ENCODE measurements at places on chromosomes 2 and 18.

GRCh38 chr2:229695961-229696360 is 18.4 kb downstream of the DNER start:
- DNase-seq = no peak

- DNase-seq = no peak
Observed at GRCh38 chr2:156129227-156129626, 203.3 kb downstream of the NR4A2 start.

DNA sequence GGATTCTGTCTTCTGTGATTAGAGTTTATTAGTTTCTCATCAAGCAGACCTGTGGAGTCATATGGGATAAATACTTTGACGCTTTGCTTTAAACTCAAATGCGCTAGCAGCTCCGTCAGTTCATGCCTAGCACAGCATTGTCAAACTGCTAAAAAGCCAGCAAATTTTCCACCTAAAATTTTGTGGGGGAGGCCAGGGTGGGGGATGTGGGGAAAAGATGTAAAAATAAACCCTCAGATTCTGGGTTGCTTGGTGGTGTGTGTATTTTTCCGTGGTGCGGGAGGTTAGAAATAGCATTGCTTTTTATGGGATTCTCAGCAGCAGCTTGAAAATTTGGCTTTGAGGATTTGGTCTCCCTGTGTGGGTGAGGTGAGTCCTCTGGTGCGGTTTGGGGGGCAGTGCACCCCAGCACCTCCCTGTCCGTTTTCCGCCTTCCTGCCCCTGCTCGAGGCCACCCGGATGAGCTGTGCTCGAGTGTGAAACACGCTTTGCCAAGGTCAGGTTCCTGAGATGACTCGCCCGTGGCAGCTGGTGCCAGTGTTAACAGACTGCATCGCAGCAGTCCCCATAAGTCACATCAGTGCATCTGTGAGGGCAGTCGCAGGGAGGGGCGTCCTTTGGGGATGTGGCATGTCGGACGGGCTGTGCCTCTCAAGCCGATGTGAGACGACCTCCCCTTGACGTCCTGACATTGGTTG is 65.9 kb downstream of the LDLRAD4 start:
- DNase-seq = no peak

DNA sequence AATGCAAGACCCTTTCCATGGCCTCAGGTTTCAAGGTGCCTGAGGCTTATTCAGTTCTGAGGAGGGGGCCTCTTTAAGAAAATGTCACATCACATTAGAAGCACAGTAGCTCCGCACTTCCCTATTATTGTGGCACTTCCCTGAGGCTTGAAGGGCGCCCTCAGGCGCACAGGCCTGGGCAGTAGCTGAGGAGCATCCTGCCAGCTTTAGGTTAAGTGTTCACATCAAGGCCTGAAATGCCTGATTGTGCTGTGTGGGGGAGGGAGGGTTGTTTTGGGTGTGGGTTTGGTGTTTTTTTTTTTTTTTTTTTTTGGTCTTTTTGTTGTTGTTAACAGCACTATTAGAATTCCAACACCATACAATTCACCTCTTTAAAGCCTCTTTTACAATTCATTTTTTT is 107.9 kb downstream of the CABLES1 start:
- DNase-seq = no peak

DNA sequence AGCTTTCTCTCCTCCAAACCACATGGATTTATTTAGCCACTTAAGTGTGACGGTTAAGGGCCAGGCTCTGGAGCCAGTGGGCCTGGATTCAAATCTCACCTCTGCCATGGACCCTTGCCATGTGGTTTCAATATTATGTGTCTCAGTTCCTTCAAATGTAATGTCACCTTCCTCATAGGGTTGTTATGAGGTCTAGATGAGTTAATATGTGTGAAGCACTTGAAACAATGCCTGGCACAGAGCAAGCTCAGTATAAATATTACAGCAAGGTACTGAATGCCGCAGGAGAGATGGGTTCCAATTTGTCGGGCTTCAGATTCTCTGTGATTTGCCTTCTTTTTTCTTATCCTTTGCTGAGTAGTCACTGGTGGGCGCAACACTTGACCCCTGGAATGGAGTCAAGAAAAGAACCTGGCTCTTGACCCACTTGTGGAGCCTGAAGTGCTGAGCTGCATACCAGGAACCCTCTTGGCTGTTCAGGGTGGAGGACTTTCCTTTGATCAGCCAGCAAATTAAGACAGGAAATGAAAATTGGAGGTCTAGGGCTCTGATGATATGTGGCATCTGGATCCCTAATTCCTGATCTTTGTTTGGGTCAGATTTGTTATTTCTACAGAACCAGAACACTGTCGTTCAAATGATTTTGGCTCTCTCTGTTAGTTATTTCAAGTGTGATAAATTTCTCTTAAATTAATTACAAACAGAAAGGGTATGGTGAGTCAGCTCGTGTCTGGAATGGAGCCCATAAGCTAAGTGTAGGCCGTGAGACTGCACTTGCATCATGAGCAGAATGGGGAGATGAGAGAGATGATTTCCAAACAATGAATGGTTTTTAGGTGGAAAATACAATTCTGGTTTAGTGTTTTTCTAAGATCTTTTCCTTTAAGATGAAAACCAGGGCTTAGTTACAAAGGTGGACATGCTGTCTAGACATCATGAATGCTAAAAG is 293.0 kb downstream of the KCNS3 start:
- DNase-seq = peak; percentile 58

GRCh38 chr2:176473177-176473576 is 203.9 kb downstream of the MTX2 start:
- DNase-seq = no peak

DNA sequence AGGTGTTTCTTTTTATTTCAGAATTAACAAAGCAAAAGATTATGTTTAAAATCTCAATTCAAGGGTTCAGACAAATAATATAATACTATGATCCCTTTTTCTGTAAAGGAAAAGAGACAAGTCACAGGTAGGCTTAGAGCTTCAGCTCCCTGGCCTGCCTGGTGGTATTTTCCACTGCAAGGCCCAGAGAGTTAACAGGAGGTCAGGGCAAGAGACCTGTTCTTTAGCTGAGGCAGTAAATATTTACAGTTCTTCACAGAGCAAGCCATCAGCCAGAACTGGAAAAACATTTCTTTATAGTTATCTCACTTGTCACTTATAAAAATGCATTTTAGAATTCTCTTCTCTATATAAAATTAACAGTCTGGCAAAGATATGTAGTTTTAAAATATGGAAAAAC is 70.1 kb downstream of the EPG5 start:
- no peak for DNase-seq

Data from adipocyte (in vitro differentiated cells).